ENCODE measurements at places on chromosomes 11 and 22.

GRCh38 chr11:11349870-11350337, 3.1 kb downstream of the CSNK2A3 start:
- DNase-seq: peak; percentile 15

- DNase-seq: no peak
These were observed 44.6 kb upstream of the ELF5 start for GRCh38 chr11:34558211-34558610.

DNA sequence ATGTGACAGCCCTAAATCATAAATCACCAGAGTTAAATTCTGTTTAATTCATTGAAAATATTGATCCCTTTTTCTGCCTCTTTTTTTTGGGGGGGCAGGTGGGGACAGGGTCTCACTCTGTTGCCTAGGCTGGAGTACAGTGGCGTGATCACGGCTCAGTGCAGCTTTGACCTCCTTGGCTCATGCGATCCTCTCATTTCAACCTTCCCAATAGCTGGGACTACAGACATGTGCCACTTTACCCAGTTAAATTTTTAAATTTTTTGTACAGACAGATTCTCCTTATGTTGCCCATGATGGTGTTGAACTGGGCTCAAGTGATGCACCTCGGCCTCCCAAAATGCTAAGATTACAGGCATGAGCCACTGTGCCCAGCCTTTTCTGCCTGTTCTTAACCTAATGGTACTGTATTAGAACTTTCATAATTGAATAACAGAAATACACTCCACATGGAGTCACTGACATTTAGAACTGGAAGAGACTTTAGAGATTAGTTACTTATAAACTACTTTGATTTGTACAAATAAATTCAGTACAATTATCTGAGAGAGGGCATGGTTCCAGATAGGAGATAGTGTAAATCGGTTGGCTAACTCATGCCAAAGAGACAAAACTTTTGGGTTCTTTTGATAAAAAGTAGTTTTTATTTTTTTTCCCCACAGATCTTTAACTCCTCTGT, 76.4 kb upstream of the PRODH start:
- no peak for DNase-seq

DNA sequence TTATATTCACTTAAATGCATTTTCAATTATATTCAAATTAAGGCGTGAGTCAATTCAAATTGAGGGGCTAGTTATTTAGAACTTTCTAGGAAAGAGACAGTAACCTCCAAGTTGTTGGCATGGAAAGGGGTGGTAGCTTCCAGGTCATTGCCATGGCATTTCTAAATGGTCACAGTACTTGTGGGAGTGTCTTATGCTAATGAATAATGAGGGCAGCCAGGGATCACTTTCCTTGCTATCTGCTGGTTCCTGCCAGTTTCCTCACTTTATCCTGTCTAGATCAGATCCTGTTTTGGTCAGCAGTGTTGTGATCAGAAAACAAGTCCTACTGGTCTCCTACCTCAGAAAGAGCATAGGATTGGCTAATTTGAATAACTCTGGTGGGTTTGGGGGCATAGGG, 21.8 kb upstream of the RNASEH2C start:
- no peak for DNase-seq

GRCh38 chr11:120579611-120580031, 68.1 kb downstream of the GRIK4 start:
- no peak for DNase-seq

GRCh38 chr11:1447845-1448825, 38.4 kb downstream of the MOB2 start:
- no peak for DNase-seq

DNA sequence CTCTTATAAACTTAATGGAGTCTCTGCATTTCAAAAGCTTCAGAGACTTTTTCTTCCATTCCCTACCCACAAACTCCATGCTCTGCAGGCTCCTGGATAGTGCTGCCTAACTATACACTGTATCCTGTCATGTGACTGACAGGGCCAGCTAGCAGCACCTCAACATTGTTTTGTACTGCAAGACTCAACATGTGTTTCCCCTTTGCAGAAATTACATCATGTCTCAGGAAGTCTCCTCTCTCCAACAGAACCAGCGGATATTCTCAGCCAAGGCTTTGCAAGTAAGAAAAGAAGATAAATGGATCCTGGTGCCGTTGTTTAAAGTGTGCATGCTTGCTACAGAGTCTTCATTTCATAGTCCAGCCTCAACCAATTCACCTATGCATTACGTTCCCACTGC, 164.0 kb upstream of the UBASH3B start:
- peak; percentile 15 for DNase-seq

GRCh38 chr22:44003405-44004103, 20.5 kb upstream of the PARVB start:
- DNase-seq: no peak

- no peak for DNase-seq
These were observed 2.4 kb downstream of the TRMT112 start for GRCh38 chr11:64314805-64315561.

DNA sequence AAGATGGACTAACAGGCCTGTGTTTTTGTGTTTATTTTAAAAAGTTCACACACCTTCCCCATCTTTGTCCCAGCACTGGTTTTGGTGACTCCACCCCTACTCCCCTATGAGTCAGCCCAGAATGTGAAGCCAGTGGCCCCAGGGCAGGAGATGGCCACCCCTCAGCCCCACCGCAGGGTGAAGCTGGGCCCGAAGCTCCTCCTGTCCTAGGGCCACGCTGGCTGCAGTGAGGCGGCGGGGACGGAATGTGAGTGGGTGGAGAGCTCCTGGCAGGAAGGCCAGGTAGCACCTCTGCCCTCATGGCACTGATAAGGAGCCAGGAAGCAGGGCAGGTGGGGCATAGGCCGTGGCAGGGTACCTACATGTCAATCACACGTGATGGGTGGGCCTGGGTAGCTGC, 39.9 kb downstream of the SGSM3 start:
- no peak for DNase-seq

DNA sequence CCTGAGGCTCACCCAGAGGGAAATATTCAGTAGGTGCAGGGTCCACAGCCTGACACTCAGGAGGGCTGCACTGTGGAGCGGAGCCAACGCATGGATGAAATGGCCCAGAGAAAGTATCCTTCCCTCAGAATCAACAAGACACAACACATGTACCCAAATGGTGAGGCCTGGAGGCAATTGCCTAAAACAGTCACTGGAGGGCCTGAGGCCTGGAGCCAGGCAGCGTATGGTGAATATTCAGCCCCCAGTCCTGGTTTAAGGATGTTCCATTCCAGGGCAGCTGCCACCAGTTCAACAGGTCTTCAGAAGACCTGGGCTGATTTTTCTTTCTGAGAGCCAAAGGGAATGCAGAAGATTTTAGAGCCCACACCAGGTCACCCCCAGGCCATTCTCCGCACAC, 264.8 kb downstream of the INSC start:
- DNase-seq: no peak

DNA sequence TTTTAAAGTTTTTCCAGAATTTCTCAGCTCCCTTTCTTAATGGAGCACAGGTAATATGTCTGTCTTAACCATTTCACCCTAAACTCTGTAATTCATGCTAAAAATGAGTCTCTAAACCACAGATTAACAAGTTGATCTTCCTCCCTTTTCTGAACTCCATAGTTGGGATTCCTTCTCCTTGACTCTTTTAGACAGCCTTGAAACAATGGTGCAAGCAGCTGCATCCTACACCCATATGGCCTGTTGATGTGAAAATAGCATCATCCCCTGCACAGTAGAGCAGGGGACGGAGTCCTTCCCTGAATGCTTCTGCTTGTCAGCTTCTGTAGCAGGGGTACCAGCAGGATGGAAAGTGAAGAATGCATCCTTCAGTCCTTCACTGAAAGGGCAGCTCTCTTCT, 192.8 kb upstream of the SORL1-AS1 start:
- DNase-seq: no peak

DNA sequence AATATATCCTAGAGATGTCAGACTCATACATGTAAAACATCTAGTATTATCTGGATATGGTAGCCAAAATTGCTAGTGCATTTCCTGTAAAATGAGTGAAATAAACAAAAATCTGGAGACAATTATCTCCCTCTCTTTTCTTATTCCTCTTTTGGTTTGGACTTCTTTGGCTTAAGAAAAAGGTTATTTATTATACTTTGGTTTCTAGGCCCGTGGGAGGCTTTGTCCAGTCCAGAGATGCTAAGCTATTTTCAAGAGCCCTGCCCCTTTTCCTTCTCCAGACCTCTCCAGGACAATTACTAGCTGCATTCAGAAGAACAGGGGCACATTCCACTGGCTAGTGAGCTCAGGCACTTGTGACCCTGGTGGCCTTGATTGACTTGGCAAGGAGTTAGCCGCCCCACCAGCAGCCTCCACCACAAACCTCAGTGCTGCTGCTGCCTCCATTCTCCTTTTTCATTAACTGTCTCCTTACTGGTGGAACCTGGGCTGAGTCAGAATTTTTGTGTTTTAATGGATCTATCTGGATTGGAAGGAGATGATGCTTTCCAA, 747.3 kb upstream of the TENM4 start:
- no peak for DNase-seq

- no peak for DNase-seq
These were observed 421.5 kb downstream of the BRD1 start for GRCh38 chr22:49406047-49406650.

DNA sequence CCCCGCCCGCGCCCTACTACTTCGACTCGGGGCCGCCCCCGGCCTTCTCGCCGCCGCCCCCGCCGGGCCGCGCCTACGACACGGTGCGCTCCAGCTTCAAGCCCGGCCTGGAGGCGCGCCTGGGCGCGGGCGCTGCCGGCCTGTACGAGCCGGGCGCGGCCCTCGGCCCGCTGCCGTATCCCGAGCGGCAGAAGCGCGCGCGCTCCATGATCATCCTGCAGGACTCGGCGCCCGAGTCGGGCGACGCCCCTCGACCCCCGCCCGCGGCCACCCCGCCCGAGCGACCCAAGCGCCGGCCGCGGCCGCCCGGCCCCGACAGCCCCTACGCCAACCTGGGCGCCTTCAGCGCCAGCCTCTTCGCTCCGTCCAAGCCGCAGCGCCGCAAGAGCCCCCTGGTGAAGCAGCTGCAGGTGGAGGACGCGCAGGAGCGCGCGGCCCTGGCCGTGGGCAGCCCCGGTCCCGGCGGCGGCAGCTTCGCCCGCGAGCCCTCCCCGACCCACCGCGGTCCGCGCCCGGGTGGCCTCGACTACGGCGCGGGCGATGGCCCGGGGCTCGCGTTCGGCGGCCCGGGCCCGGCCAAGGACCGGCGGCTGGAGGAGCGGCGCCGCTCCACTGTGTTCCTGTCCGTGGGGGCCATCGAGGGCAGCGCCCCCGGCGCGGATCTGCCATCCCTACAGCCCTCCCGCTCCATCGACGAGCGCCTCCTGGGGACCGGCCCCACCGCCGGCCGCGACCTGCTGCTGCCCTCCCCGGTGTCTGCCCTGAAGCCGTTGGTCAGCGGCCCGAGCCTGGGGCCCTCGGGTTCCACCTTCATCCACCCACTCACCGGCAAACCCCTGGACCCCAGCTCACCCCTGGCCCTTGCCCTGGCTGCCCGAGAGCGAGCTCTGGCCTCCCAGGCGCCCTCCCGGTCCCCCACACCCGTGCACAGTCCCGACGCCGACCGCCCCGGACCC, 17.4 kb upstream of the ACR start:
- no peak for DNase-seq

DNA sequence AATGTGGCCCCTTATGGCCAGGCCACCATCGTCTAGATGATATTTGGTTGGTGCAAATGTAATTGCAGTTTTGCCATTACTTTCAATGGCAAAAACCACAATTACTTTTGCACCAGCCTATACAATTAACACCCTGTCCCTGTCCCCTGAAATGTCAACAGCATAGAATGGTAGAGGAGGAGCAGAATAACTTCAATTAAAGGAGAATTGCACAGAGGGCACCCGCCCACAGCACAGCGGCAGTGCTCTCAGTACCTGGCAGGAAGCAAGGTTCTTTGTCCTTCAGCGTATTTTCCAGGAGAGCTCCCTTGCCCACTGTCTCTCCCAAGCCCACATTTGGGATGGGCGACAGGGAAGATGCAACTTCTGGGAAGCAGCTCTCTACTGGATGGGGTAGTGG, 115.3 kb downstream of the TRIM29 start:
- no peak for DNase-seq

DNA sequence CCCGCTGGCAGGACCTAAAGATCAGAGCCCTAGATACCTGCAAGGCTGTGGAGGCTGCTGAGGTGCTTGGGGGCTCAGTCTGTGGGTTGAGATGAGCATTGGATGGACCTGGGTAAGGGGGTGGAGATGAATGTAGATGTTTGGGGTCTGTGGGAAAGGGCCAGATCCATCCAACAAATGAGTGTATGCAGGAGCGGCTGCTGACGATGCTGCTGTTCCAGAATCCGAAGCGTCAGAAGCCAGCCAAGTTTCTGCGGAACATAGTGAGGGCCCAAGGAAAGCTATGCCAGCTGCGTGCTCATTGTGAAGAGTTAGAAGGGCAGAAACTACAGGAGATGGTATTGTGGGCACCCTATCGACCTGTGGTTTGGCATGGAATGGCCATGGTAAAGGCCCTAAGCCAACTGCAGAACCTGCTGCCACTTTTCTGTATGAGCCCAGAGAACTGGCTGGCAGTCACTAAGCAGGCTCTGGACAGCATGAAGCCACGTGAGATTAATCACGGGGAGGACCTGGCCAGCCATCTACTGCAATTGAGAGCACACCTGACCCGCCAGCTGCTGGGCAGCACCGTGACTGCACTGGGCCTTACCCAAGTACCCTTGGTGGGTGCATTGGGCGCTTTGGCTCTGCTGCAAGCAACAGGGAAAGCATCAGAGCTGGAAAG, 36.6 kb downstream of the RRP8 start:
- no peak for DNase-seq

- peak; percentile 13 for DNase-seq
These were observed 23.5 kb downstream of the TP53I11 start for GRCh38 chr11:44927174-44927661.

DNA sequence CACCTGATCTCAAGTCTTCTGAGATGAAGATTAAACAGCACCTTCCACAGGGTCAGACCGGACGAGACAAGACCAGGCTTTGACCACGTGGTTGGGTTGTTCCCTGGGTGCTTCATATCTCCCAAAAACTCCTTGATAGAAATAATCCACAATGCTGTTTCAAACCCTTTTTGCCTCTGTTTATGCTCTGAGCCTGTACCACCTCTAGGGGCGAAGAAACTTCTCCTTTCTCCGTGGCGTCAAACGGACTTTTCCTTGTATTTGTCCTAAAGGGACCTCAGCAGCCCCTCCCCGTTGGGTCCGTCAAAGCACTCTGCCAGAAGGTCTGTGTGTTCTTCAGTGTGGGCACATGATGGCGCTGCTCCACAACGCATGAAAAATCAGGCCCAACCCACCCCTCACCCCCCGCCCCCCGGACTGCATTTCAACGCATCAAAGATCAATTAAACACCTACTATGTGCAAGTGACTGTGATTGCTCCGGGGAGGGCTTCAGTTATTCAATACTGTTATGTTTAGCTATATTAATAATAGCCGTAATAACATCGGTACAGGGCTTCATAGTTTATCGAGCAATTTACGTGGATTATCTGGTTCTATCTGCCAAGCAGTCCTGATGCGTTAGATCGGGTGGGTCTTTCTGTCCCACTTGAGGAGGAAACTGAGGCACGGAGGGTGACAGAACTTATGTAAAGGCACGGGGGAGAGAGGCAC, 17.3 kb upstream of the EIF3D start:
- DNase-seq: no peak

- DNase-seq: no peak
These were observed 452 bp upstream of the ATXN10 start for GRCh38 chr22:45670981-45671782.

GRCh38 chr11:101860696-101861427, 53.9 kb upstream of the CEP126 start:
- no peak for DNase-seq
